Naive thymus-derived CD8-positive, alpha-beta T cell (primary cell): ENCODE measurements at places on chromosomes 2 and 18.

GRCh38 chr2:203722411-203722810 is 16.0 kb downstream of the CD28 start:
- no peak for DNase-seq

DNA sequence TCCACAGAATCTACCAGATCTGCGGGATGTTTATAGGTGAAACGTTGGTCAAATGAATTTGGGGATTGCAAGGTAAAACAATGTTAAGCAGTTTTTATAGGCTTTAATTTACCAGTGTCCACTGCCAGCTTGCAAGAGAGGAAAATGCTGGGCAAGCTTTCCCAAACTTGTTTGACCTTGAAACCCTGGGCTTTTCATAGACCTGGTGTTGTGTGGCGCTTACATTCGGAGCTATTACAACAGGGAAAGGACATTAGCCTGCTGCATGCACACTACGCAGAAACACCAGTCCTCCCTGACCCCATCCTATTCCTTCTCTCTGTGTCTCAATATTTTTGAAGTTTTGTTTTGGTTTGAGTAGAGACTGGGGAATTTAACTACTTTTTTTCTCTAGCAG is 59.6 kb upstream of the AGPS start:
- DNase-seq: no peak

DNA sequence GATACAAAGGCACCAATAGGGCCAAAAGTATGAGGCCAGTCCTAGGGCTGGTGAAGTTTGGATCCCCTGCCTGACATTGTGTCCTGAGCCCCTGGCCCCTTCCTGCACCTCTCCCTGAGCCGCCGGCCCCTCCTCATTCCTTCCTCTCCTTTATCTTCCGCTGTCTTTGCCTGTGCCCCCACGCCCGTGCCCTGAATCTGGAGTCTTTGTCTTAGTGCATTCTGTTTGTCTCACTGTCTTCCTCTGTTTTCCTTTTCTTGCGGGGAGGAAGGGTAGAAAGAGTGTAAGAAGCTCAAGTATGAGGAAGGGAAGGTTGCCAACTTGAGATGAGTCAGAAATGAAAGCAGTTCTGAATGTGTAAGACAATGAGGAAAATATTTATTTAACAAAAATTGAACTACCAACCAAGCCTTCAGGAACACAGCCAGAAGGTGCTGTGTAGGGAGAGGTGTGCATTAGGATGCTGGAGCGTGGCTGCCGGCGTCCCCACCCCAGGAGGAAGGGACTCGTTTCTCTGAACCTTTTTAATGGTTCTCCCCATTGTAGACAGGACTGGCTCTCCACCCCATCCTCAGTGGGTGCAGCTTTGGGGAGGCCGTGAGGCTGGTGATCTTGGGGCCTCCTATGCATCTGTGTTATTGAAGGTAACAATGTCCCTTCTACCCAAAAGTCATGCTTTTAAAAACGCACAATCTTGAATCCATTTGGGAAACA is 133.1 kb downstream of the NEDD4L start:
- no peak for DNase-seq

- no peak for DNase-seq
Observed at GRCh38 chr2:182240862-182241371, 185.9 kb downstream of the PDE1A start.

- peak; percentile 84 for DNase-seq
Observed at GRCh38 chr2:157413326-157414035, 30.4 kb downstream of the CYTIP start.

DNA sequence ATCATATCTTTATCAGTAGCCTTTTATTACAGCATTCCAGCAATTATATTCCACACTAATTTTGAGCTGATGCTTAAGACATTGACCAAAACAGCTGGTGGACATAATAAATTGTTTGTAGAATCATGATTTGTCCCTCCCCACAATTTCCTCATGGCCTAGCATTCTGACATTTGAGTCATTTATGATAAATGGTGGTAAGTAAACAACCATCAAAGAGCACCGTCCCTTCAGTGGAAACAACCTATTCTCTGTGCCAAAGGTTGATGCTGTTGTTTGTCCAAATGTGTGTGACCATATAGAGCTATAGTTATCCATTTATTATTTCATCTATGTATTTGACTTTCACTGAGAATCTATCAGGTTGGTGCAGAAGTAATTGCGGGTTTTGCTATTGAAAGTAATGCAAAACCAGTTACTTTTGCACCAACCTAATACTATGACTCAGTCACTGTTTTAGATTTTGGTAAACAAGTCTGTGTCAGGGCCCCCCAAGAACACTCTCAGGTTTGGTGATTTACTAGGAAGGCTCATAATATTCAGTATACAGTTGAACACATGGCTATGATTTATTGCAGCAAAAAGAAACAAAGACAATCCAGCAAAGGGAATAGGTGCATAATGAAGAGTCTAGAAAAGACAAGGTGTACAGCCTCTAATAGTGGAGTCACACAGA is 608.7 kb upstream of the REG3G start:
- DNase-seq: no peak

DNA sequence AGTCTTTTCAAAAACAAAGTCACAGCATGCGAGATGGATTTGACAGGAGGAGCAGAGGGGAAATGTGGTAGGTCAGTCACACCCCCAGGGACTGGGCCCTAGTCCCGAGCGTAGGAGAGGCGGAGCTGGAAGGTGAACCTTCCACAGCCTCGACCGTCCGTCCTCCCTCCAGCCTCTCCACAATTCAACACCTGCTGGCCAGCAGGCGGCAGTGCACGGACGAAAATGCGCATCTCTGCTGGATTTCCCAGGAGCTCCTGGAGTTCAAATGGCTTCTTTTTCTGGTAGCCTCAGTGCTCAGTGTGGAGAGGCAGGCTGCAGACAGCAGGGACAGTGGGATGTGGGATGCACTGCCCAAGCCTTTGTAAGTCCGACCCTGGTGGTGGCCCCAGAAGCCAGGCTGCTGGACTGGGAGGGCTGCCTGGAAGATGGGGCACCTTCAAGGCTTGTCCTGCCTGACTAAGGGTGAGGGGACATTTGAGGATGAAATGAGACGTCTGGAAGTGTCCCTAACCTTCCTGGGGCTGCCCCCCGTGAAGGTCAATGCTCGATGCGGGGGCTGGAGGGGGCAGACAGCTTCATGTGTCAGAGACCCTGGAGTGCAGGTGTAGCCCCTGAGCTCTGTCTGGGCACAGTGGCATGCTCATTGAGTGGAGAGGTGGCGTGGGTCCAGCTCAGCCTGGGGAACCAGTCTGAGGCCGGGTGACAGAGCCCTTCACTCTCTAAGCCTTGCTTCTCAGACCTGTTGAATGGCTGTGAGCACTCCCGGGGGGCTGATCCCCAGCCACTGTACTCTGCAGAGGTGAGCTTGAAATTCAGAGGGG is 189.5 kb downstream of the TFCP2L1 start:
- DNase-seq: no peak

DNA sequence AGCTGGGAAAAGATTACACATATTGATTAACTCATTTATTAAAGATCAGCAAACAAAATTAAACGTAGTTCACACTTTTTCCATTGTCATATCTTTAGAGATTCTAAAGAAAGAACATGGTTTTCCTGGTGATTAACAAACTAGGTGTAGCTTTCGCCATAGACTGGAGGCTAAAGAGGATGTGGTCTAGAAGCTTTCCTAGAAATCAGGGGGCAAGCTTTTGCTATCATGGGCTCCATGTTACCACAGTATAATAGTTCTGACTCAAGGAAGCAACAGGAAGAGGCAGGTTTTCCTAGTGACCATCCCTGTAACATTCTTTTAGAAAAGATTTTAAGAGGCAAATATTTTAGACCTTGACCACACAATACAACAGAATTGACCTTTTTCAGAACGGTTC is 232.7 kb downstream of the METTL4 start:
- no peak for DNase-seq

GRCh38 chr18:10202845-10203321 is 251.6 kb upstream of the APCDD1 start:
- no peak for DNase-seq
